ENCODE measurements at places on chromosomes 4 and X.

DNA sequence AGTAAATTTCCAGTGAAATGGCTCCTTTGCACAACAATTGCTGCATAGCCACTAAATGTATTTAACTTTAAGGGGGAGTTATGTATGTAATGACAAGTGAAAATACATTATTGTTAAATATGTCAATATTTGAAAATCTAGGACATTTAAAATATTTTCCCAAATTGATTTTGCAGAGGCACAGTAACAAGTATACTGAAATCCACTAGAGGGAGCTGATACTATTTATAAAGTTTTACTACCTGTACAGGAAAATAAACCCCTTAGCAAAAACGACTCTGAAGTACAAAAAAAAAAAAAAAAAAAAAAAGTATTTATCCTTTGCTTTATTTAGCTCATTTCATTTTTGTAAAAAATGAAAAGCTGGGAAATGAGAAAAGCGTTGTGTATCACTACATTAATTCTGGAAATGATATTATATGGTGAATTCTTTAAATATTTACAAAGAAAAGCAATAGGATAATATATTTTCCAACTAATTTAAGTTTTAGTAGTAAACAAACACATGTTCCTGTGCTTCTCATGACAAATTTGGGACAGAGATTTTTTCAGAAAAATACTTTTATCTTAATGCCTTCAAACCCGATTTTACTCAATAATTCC is 727.7 kb downstream of the DMD start:
- H3K27ac ChIP-seq, result no peak overlapping the region
- no peak overlapping the region for H3K4me3 ChIP-seq
- DNase-seq, result no peak
- no peaks in the 10 kb centered on the region for H3K27me3 ChIP-seq
- no peaks in the 10 kb centered on the region for H3K36me3 ChIP-seq

DNA sequence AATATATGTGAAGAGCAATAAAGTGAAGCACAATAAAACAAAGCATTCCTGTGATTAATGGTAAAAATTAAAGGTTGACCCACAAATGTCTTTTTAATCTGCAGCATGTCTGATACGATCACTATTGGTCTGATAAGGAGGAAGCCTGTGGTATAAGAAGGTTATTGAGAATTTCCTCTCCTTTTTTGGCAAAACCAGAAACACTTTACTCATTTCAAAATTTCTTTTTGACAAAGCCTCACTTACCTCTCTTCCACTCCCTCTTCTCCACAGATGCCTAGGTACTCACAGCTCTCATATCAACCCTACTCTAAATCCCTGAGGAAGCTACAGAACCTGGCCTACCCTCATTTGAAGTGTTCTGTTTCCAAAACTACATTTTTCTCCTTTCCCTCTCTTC is 56.1 kb downstream of the TSPAN5 start:
- peaks cover 4% of the 10 kb centered on the region for H3K4me1 ChIP-seq
- no peak overlapping the region for H3K4me3 ChIP-seq
- no peak for DNase-seq
- H3K36me3 ChIP-seq, result no peaks in the 10 kb centered on the region
- no peak overlapping the region for H3K27ac ChIP-seq
- H3K27me3 ChIP-seq, result no peaks in the 10 kb centered on the region

- H3K36me3 ChIP-seq, result no peaks in the 10 kb centered on the region
- no peak overlapping the region for H3K4me3 ChIP-seq
- no peaks in the 10 kb centered on the region for H3K27me3 ChIP-seq
- H3K4me1 ChIP-seq, result peaks cover 2% of the 10 kb centered on the region
- H3K27ac ChIP-seq, result no peak overlapping the region
Measured at GRCh38 chr4:158786121-158786601, 17.3 kb downstream of the FNIP2 start.

DNA sequence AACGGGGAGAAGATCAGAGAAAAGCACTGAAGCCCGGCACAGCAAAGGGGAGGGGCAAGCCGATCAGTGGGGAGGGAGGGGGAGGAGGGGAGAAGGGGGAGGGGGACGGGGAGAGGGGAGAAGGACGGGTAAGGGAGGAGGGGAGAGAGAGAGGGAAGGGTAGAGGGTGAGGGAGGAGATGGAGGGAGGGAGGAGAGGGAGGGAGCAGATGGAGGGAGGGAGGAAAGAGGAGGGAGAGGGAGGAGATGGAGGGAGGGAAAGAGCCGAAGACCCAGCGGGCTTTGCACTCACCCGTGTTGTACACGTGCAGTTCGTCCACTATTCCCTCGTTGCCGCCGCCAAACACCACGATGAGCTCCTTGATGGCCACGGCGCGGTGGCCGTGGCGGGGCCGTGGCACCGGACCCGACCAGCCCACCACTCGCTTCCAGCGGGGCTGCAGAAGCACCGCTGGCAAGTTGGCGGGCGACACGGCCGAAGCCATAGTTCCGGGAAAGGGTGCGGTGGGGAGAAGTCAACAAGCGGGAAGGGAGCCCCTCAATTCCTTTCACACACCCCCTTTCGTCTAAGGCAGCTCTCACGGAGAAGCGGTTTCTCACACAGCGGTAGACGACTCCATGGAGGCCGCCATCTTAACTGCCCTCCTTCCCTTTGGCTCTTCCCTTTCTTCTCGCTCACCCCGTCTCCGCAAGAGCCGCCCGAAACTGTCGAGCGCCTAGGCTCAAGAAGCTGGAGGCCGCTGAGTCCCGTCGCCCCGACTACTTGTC is 1.1 kb downstream of the HCFC1 start:
- peak overlapping the region; percentile 87 for H3K4me3 ChIP-seq
- H3K4me1 ChIP-seq, result peaks cover 41% of the 10 kb centered on the region
- H3K27me3 ChIP-seq, result no peaks in the 10 kb centered on the region
- H3K27ac ChIP-seq, result peak overlapping the region; percentile 92
- H3K36me3 ChIP-seq, result peaks cover 21% of the 10 kb centered on the region

- no peak overlapping the region for H3K27ac ChIP-seq
- H3K36me3 ChIP-seq, result no peaks in the 10 kb centered on the region
- peak; percentile 53 for DNase-seq
- no peaks in the 10 kb centered on the region for H3K27me3 ChIP-seq
Measured at GRCh38 chr4:137367620-137368019, 164.7 kb downstream of the PCDH18 start.

GRCh38 chr4:52833941-52834525 is 28.1 kb upstream of the RASL11B start:
- H3K4me1 ChIP-seq, result peaks cover 10% of the 10 kb centered on the region
- no peak overlapping the region for H3K4me3 ChIP-seq
- no peaks in the 10 kb centered on the region for H3K27me3 ChIP-seq
- no peaks in the 10 kb centered on the region for H3K36me3 ChIP-seq
- no peak overlapping the region for H3K27ac ChIP-seq

DNA sequence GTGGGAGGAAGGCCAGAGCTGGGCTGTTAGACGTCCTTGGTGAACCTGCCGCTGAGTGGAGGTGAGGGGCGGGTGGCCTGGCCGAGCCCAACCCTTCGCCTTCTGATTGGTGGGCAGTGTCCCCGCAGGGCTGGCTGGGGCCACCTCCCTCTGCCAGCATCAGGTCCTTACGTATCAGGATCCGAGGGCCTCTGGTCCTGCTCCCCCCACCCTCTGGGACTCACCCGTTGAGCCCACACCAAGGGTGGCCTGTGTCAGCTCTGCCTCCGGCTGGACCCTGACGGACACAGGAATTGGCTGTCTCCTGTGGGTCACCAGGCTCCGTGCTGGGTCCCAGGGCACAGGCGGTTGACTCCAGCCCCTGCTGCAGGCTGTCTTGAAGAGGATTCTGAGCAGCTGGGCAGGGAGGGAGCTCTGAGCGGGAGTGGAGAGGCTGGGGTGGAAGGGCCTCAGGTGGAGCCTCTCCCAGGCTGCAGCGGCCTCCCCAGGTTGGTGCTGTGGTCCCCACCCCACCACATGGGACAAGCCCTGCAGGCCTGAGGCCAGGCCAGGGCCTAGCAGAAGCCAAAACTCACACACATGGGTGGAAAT is 58.4 kb upstream of the NKX1-1 start:
- DNase-seq, result no peak
- H3K4me1 ChIP-seq, result peaks cover 16% of the 10 kb centered on the region
- no peak overlapping the region for H3K27ac ChIP-seq
- no peak overlapping the region for H3K4me3 ChIP-seq

GRCh38 chr4:26171941-26172340 is 148.9 kb upstream of the RBPJ start:
- peaks cover 7% of the 10 kb centered on the region for H3K4me1 ChIP-seq
- no peaks in the 10 kb centered on the region for H3K36me3 ChIP-seq
- no peak overlapping the region for H3K4me3 ChIP-seq
- peak; percentile 92 for DNase-seq
- no peaks in the 10 kb centered on the region for H3K27me3 ChIP-seq

DNA sequence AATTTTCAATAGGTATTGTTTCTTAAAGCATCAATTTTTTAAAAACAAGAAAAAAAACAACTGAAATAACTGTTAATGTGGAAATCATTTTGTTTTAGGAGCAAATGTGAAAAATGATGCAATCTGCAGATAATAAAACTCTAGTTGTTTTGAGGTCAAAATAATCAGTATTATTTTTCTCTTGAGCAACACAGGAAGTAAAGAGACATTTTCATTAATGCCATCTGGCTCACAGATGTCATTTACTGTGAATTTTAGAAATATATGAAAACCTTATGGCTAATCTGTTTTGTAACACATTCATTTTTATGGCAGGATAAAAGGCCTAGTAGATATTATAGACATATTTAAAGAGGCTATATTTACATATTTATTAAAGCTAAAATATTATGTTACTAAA is 141.6 kb downstream of the PCDH18 start:
- H3K4me1 ChIP-seq, result no peaks in the 10 kb centered on the region
- no peaks in the 10 kb centered on the region for H3K27me3 ChIP-seq
- no peak overlapping the region for H3K27ac ChIP-seq
- no peak overlapping the region for H3K4me3 ChIP-seq
- no peaks in the 10 kb centered on the region for H3K36me3 ChIP-seq
- DNase-seq, result no peak

All from mesenchymal stem cell (in vitro differentiated cells and primary cell).